ENCODE measurements at places on chromosomes 3 and 15. TPM values are rescaled to one million over a fixed set of nuclear protein-coding genes. Genes with fewer than 3 reads are reported as not detected.

GRCh38 chr3:4712109-4712508 lies 219.0 kb downstream of the ITPR1 start:
- DNase-seq, result no peak

GRCh38 chr3:118180853-118181252 lies 853.8 kb downstream of the IGSF11 start:
- DNase-seq, result no peak

DNA sequence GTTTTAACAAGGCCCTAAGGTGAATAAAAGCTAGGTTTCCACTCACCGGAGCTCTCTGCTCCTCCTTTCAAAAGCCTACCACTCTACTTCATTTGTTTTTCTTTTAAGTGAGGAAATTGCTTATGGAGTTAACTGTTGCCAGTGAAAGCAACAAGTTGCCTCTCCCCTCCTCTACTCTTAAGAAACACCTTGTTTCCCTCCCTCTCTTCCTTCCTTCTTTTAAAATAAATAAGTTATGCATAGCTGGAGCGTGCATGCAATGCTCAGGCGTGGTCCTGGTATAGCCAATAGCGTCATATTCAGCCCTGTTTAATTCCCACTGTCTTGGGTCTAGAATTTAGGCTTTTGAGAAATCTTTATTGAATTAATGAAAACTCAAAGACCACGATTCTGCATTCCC lies 101.1 kb upstream of the IGF1R start:
- no peak for DNase-seq

GRCh38 chr3:62503516-62503915 lies 130.2 kb upstream of the FEZF2 start:
- DNase-seq, result no peak

DNA sequence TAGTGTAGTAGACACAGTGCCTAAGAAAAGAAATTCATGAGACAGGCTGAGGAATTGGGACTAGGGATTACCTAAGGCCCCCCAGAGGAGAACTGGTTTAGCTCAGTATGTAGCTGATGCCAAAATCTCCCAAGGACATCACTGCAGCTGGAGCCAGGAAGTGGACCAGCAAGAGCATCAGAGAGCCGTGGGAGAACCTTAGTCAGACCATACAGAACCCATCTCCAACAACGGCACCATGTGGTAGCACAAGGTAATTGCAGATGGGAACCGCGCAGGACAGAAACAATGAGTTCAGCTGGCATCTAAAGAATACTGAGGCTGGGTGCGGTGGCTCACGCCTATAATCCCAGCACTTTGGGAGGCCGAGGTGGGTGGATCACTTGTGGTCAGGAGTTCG lies 81.7 kb downstream of the WNT5A start:
- no peak for DNase-seq

GRCh38 chr3:136671921-136672320 lies 80.3 kb downstream of the STAG1 start:
- no peak for DNase-seq

The TMEM207 gene
- not detected for total RNA-seq

The DHFR2 gene
- 2.6 TPM for total RNA-seq

The CGNL1 gene
- total RNA-seq, result 50.1 TPM

The STAC gene
- total RNA-seq, result not detected

The SLC22A14 gene
- total RNA-seq, result 0.14 TPM
